ENCODE measurements at places on chromosomes 3 and 15.
A peak's percentile ranks its signal among the peaks of the same experiment; 100 is the strongest.

DNA sequence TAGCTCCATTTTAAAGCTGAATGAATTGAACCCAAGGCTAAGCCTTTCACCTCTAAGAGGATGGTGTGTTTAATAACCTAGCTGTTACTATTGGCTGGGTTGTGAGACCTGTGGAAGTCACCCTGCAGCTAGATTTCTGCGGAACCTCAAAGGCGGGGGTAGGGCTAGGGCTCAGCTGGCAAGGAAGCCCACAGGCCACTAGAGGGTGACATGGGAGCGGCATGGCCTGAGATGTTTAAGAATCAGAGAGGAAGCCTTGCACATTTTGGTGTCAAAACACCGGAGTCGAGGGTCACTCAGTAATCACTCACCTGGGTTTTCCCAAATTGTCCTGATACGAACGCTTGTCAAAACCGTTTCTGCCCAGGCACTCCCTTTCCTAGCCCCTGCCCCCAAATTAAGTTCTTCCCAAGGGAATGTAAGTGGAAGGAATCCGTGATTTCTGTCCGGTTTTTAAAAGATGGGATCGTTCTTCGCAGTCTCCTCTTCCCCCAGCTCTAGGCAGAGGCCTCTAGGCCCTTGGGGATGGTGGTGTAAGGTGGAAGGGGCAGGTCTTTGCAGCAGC is 3.8 kb upstream of the ACAD9 start:
- DNase-seq, result peak; percentile 59

GRCh38 chr15:97703400-97703799 is 257.1 kb upstream of the ARRDC4 start:
- no peak for DNase-seq

- DNase-seq, result no peak
Observed at GRCh38 chr3:156581033-156581432, 26.1 kb upstream of the SSR3 start.

- no peak for DNase-seq
Observed at GRCh38 chr15:80507131-80507530, 102.9 kb downstream of the ARNT2 start.

GRCh38 chr15:60115579-60116380 is 111.7 kb downstream of the FOXB1 start:
- DNase-seq, result no peak

DNA sequence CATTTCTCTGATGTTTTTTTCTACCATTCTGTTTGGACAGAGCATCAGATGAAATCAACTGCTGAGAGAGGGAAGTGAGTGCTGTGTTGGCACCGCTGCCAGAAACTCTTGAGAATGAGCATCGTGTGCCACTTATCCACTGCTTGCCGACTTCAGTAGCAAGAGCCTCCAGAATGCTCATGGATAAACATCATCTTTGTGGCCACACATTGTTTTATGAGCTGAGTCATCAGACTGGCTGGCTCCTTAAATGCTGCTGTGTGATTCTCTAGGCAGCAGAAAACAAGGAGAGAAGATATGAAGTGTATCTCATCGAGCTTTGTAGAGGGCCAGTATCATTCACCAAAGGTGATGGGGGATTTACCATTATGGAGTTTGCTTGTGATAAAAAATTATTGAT is 3.4 kb upstream of the DOCK3 start:
- no peak for DNase-seq

DNA sequence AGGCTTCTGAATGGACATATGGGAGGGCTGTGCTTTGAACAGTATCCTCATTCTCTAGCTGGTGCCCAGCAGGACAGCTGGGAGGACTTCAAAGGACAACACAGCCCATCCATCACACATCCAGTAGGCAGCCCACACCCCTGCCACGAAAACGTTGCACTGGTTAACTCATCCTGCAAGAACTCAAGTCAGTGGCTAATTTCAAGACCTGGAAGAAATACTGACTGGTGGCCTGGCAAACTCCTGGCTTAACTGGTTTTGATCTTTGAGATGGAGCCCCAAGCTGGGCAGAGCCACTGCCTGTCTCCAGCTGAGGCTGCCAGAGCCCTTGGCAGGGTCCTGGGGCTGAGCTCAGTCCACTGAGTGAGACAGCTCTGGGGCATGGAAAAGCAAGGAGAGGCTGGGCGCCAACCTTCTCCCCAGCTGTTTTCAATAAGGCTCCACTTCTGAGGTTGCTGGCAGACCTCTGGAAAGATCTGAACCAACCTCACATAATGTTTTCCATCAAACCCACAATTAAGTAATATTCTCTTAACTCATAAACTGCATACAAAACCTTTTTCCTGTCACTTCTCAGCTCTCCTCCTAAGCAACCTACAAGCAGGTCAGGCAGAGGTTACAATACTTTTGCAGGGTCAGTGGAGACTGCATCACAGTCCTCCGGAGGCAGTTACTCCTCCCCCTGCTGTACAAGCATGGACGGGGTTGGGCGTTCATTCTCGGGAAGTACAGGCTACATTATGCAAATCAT is 110.3 kb downstream of the MYLK start:
- DNase-seq, result no peak

DNA sequence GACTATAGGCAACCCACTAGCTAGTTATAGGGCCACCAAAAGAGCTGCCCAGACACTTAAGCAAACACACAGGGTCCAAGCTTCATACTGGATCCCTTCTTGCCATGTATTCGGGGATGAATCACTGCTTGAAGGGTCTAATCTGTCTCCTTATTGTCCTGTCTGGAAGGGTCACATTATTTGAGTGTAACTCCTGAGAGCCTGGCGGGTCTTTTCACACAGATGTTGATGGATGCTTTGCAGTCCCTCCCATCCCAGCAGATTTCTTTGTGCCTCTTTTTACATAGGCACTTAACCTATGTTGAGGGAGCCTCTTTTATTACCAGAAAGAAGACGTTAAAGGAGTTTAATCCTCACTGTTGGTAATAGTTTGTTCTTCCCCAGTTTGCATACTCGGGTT is 56.6 kb downstream of the BBX start:
- DNase-seq, result no peak

DNA sequence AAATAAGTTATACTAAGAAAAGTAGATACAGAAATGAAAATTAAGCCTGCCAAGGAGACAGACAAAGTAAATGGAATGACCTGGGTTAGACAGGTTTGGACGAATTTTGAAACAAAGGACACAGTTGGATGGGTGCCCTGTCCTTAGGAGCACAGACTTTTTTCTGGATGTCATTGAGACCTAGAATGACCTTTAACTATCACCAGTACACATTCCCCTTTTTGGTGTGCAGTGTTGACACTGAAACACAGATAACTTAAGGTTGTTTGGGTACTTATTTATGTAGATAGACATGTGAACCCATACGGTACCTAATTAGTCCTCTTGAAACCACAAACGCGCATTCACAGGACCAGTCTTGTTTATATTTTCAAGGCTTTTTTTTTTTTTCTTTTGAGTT is 86.7 kb downstream of the PPARG start:
- no peak for DNase-seq

GRCh38 chr3:126521122-126521891 is 2.6 kb upstream of the CHST13 start:
- DNase-seq, result no peak

- DNase-seq, result no peak
Observed at GRCh38 chr3:127103080-127103479, 89.9 kb upstream of the PRR23E start.

GRCh38 chr15:98719137-98719740 is 70.9 kb downstream of the IGF1R start:
- DNase-seq, result no peak

DNA sequence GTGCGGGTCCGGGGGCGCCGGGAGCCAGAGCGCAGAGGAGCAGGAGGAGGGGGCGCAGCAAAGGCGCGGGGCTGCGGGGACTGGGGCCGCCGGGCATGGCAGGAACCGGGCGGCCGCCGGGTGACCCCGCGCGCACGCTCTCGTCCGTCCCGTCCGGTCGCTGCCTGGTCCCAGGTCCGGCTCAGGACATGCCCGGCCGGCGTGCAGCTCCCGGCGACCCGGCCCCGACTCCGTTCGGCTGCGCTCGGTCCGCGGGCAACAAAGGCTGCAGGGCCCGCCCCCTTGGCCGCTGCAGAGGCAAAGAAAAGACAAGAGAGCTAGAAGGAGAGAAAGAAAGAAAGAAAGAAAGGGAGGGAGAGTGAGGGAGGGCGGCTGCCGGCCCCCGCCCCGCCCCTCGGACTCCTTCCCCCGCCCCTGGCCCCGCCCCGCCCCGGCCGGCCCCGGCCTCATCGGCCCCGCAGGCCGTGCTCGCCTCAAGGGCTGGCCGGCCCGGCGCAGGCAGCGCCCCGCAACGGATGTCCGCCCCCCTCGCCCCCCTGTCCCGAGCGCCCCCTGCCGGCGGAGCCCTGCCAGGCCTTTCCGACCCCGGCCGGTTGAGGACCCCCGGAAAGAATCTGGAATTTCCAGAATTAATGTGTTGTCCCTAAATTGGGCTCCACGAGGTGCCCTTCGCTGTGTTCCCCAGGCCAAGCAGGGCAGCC is at the start of gene ADAMTS7:
ADAMTS7 (minus strand) TSS at position 341 of the 701 bp plus-strand sequence; CDS start at position 97, 244 bp downstream.
- no peak for DNase-seq

DNA sequence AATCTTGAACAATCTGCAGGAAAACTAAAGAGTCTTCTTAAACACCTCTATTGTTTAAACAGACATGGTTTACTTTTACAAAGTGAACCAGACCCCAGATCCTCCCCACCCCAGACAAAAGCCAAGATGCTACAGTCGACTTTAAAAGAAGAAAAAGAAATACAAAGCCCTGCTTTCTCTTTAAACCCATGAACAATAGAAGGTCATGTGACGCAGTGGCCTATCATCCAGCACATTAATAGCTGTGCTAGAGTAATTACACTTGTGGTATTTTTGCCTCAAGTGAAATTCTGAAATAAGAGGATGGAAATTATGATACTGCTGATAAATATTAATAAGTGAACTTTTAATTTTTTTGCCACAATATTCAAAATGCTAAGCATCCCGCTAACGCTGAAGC is 613.4 kb downstream of the FOXP1 start:
- DNase-seq, result no peak

- no peak for DNase-seq
Observed at GRCh38 chr3:10743366-10744097, 72.5 kb upstream of the SLC6A11 start.

GRCh38 chr3:141530415-141530768 is 43.6 kb downstream of the RASA2 start:
- no peak for DNase-seq

DNA sequence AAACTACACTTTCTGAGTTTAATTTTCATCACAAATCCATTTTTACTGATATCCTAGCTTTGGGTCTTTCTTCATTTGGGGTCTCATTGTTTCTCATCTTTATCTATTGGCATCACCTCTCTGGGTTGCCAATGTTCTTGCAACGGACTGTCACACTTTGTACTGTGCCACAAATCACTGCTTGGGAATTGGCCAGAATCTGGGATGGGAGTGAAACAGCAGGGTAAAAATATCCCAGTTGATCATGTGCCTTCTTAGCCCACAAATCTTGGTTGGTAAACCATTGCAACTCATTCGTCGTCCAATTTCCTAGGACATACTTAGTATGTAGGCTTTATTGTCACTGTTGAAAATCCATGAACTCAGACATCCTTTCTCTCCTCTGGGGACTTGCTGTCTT is 698.5 kb downstream of the OTOL1 start:
- DNase-seq, result no peak

DNA sequence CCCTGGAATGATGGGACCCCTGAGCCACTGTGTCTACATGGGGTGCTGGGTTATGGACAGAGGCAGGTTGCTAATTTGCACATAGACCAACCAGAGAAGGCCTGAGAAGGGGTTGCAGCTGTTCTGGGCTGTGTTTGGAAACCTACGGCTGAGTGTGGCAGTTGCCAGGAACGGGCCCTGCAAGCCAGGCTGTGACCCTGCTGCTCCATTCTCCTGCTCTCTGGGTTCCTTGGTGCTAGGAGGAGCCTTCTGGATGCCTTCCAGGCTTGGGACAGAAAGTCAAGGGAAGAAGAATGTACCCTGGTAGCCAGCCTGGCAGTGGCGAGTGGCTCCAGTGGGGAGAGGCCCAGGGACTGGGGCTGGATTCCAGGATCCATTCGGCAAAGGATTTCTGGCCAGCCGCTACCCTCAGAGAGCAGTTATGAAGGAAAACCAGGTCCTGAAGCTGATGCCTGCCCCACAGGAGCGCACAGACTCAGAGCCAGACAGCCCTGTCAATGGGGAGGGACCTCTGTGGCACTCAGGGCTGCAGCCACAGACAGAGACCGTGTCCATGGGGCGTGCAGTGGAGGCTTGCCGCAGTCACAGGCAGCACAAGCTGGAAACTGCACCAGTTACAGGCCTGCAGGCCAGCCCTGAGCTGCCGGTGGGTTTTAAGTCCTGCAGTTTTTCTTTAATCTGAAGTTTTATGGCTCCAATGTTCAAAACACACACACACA is 55.1 kb upstream of the ACAD9 start:
- DNase-seq, result no peak

DNA sequence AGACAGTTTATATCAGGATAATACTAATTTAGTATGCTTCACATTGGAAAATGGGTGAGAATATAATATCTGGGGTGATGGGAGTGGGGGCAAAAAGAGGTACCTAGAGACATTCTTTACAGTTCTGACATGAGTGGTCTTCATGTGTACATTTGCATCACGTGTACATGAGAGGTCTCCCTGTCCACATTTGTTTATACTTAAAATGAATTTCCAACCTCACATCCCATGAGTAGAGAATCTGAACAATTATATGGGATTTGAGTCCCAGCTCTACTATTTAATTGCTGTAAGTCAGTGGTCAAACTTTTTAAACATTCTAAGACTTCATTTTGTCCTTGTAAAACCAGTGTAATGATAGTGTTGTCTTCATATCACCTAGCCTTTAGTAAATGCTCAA is 408.4 kb downstream of the NAALADL2 start:
- no peak for DNase-seq

GRCh38 chr3:118641608-118642007 is 393.0 kb downstream of the IGSF11 start:
- no peak for DNase-seq

DNA sequence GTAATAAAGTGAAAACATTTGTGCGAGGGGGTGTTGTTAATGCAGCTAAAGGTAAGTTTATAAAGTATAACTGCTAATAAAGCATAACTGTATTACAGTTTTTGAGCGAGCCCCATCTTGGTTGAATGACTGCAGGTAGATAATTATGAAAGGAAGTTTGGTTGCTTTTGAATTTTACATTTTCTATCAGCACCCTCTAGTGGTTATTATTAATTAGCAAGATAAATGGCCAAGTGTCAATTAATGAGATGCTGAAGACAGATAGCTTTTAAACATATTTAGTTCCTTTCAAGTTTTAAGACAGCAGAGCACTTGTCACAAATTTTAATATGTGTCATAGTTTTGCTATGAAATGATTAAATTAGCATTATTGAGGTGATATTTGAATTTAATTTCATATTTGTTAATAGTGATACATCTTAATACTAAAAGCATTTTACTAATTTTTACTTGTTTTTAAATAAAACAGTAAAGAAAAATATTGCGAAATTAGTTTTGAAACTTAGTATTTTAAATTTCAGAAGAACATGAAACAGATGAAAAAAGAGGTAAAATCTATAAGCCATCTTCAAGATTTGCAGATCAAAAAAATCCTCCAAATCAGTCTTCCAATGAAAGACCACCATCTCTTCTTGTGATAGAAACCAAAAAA is 15.1 kb downstream of the U2SURP start:
- no peak for DNase-seq
